ENCODE measurements at places on chromosomes 7 and 10. TPM values are rescaled to one million over a fixed set of nuclear protein-coding genes. Genes with fewer than 3 reads are reported as not detected.

Gene ZP3
- not detected for total RNA-seq

Gene TMEM270
- total RNA-seq = not detected

Gene SAMD9
- total RNA-seq = 15.9 TPM

Gene SPDYE2B
- total RNA-seq = not detected

Gene STX1A
- 8.8 TPM for total RNA-seq

Gene AKR1C4
- total RNA-seq = not detected

Gene FAM20C
- total RNA-seq = 3.8 TPM

Gene OR2A7
- 2.8 TPM for total RNA-seq

Gene SEMA3C
- 371 TPM for total RNA-seq

Gene C10orf53
- total RNA-seq = not detected

Gene CNTNAP2
- 0.91 TPM for total RNA-seq

GRCh38 chr7:115410972-115411686 is 489.2 kb downstream of the MDFIC start:
- DNase-seq = no peak
- no peaks in the 10 kb centered on the region for H3K4me1 ChIP-seq

- no peaks in the 10 kb centered on the region for H3K4me1 ChIP-seq
- no peaks in the 10 kb centered on the region for H3K36me3 ChIP-seq
- H3K27me3 ChIP-seq = no peaks in the 10 kb centered on the region
- DNase-seq = no peak
- H3K27ac ChIP-seq = no peak overlapping the region
These were observed 128.4 kb downstream of the ALOX5 start for GRCh38 chr10:45502458-45502857.

- no peaks in the 10 kb centered on the region for H3K36me3 ChIP-seq
- no peak for DNase-seq
- no peaks in the 10 kb centered on the region for H3K27me3 ChIP-seq
These were observed 90.3 kb downstream of the NEURL1 start for GRCh38 chr10:103583871-103584215.

GRCh38 chr7:107276220-107276827 is 107.5 kb downstream of the HBP1 start:
- no peaks in the 10 kb centered on the region for H3K36me3 ChIP-seq
- no peak for DNase-seq
- H3K27ac ChIP-seq = no peak overlapping the region
- H3K4me3 ChIP-seq = no peak overlapping the region
- no peaks in the 10 kb centered on the region for H3K4me1 ChIP-seq

- DNase-seq = no peak
- H3K4me3 ChIP-seq = no peak overlapping the region
- H3K27me3 ChIP-seq = no peaks in the 10 kb centered on the region
- H3K4me1 ChIP-seq = no peaks in the 10 kb centered on the region
- H3K36me3 ChIP-seq = no peaks in the 10 kb centered on the region
These were observed 48.0 kb downstream of the ZNF365 start for GRCh38 chr10:62422068-62422590.

GRCh38 chr10:98170249-98171117 is 36.0 kb downstream of the R3HCC1L start:
- H3K36me3 ChIP-seq = no peaks in the 10 kb centered on the region
- peak; percentile 25 for DNase-seq
- H3K27ac ChIP-seq = no peak overlapping the region
- H3K4me1 ChIP-seq = no peaks in the 10 kb centered on the region
- no peak overlapping the region for H3K4me3 ChIP-seq

DNA sequence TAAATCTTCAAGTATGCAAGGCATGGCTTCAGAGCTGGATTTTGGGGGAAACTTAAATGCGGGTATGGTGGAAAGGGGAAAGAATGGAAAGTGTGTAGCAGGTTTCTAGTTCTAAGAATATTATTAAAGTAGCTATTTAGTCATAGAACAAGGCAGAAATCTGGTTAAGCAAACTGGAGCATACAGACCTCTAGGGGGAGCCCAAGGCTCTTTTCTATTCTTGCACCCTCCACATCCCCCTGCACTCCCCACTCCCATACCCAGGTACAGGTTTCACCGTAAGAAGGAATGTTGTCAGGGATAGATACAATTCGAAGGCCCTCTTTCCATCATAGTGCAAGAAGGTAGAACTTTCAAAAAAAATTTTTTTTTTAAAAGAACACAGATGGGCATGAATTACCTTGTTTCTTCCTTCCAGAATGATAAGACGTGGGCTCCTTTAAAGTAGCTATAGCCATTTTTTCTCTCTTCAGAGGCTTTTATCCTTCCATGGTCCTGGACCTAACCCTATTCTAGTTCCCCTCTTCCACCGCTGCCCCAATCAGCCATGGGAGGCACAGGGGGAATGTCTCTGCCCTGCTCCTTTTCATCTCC is 41.5 kb upstream of the SMIM30 start:
- DNase-seq = no peak
- H3K4me3 ChIP-seq = no peak overlapping the region
- no peak overlapping the region for H3K27ac ChIP-seq
- no peaks in the 10 kb centered on the region for H3K27me3 ChIP-seq
- no peaks in the 10 kb centered on the region for H3K4me1 ChIP-seq

GRCh38 chr10:121831237-121831636 is 96.6 kb downstream of the ATE1 start:
- no peak for DNase-seq
- no peaks in the 10 kb centered on the region for H3K4me1 ChIP-seq
- no peak overlapping the region for H3K27ac ChIP-seq
- H3K4me3 ChIP-seq = no peak overlapping the region
- no peaks in the 10 kb centered on the region for H3K27me3 ChIP-seq

- H3K4me3 ChIP-seq = no peak overlapping the region
- H3K27me3 ChIP-seq = no peaks in the 10 kb centered on the region
- DNase-seq = no peak
- H3K4me1 ChIP-seq = no peaks in the 10 kb centered on the region
- H3K36me3 ChIP-seq = no peaks in the 10 kb centered on the region
These were observed 142.4 kb upstream of the MEOX2 start for GRCh38 chr7:15828881-15829280.

DNA sequence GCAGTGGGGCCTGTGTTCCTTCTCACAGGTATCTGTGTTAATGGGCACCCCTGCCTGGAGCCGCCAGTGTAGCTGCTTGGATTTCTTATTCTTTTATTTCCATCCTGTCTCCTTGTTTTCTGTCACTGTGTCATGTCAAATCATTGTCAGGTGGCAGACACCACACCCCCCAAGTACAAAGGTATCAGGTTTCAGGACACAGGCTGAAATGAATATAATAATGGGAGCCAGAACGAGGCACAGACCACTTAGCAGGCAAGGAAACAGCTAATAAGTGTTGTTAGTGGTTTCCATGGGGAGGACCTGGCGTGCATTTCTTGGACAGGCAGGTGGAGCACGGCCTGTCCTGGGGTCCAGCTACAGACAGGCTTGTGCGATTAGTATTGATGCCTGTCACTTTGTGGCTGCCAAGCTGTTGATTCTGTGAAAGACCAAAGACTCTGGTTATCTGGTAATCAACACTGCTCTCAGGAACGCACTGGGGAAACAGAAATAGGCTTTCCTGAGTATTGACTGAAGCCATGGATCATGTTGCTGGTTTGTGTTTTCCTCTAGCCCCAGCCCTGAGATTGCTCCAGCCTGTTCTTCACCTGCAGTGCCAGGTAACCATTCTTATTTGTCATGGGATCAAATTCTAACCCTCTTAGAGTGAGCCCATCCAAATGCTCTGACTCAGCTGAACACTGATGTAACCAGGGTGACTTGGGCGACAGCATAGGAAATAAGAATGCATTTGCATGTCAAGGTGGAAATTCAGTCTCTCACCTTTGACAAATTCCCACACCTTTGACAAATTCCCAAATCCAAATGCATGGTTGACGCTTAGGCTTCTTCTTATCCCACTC is 1002.0 kb downstream of the LRMDA start:
- no peak overlapping the region for H3K27ac ChIP-seq
- no peak for DNase-seq
- H3K36me3 ChIP-seq = no peaks in the 10 kb centered on the region
- no peak overlapping the region for H3K4me3 ChIP-seq
- H3K27me3 ChIP-seq = no peaks in the 10 kb centered on the region

GRCh38 chr7:117034851-117035464 is 81.7 kb downstream of the ST7 start:
- no peak for DNase-seq
- H3K4me1 ChIP-seq = no peaks in the 10 kb centered on the region
- H3K4me3 ChIP-seq = no peak overlapping the region
- H3K27ac ChIP-seq = no peak overlapping the region
- H3K36me3 ChIP-seq = no peaks in the 10 kb centered on the region
- no peaks in the 10 kb centered on the region for H3K27me3 ChIP-seq

GRCh38 chr7:2967705-2968104 is 76.0 kb downstream of the CARD11 start:
- no peaks in the 10 kb centered on the region for H3K27me3 ChIP-seq
- no peak for DNase-seq
- no peak overlapping the region for H3K27ac ChIP-seq
- H3K4me3 ChIP-seq = no peak overlapping the region
- no peaks in the 10 kb centered on the region for H3K4me1 ChIP-seq

- DNase-seq = peak; percentile 45
- no peaks in the 10 kb centered on the region for H3K4me1 ChIP-seq
- no peaks in the 10 kb centered on the region for H3K36me3 ChIP-seq
- H3K27ac ChIP-seq = peak overlapping the region; percentile 48
These were observed 168.6 kb upstream of the ZMIZ1 start for GRCh38 chr10:78899996-78900714.

DNA sequence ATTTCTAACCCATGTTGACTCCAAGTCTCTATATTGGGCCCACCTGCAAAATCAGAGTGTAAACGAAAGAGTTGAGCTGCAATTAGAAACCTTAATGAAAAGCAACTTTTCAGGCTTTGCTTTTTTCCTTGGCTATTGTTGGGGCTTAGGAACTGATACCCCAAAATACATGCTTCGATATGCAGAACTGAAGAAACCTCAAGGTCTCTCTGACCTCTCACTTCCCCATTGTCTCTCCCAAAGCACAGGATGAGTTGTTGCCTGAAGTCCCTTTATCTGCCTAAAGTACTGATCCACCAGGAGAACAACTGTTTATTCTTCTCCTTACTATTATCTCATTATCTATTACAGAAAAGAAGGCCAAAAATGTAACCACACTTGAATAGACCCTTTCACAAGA is 666.0 kb upstream of the LRRTM3 start:
- no peak overlapping the region for H3K27ac ChIP-seq
- DNase-seq = no peak

DNA sequence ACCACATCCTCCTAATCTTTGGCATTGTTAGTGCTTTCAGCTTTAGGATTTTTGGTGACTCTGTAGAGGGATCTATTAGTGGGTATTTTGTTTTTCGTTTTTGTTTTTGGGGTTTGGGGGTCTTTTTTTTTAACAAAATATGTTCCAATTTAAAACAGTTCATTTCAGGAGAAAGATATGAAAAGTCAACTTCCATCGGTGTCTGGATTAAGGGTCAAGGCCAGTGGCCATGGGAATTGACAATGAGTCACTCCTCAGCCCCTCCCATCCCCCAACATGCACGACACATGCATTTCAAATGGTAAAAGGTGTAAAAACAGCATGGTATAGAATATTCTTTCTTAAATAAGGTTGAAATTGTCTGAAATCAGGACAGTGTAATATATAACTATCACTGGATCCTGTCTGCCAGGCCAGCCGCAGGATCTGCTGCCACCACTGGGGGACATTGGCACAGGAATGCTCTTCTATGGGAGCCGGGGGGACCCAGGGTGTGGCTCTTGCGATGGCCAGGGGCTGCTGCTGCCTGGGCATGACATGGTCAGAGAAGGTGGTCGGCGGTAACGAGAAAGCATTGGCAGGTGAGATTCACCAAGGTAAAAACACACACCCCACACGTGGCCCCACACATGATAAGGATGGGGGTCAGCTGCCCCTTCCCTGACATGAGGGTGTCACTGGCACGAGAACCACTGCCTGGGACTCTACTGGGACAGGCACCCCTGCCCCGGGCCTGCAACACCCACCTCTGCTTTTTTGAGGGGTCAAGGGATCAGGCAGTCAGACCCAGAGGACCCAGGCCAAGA is 126.2 kb upstream of the KCTD7 start:
- no peaks in the 10 kb centered on the region for H3K36me3 ChIP-seq
- H3K4me3 ChIP-seq = no peak overlapping the region
- peak; percentile 10 for DNase-seq
- peaks cover 8% of the 10 kb centered on the region for H3K4me1 ChIP-seq
- no peak overlapping the region for H3K27ac ChIP-seq
- no peaks in the 10 kb centered on the region for H3K27me3 ChIP-seq

GRCh38 chr7:81025360-81025759 is 106.5 kb upstream of the SEMA3C start:
- no peak overlapping the region for H3K4me3 ChIP-seq
- H3K4me1 ChIP-seq = no peaks in the 10 kb centered on the region
- H3K36me3 ChIP-seq = no peaks in the 10 kb centered on the region
- H3K27me3 ChIP-seq = no peaks in the 10 kb centered on the region

DNA sequence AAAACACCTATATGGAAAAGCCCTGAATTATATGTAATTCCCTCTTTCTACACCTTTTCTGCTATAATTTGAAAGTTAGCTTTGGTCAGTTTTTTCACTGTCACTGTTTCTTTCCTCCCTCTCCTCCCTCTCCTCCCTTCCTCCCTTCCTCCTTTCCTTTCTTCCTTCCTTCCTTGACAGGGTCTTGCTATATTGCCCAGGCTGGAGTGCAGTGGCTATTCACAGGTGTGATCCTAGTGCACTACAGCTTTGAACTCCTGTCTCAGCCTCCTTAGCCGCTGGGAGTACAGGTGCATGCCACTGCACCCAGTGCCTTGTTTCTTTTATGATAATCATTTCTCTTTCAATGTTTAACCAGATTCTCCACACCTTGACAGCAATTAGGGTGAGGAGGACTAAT is 22.1 kb upstream of the UMAD1 start:
- H3K27ac ChIP-seq = no peak overlapping the region
- H3K27me3 ChIP-seq = no peaks in the 10 kb centered on the region

DNA sequence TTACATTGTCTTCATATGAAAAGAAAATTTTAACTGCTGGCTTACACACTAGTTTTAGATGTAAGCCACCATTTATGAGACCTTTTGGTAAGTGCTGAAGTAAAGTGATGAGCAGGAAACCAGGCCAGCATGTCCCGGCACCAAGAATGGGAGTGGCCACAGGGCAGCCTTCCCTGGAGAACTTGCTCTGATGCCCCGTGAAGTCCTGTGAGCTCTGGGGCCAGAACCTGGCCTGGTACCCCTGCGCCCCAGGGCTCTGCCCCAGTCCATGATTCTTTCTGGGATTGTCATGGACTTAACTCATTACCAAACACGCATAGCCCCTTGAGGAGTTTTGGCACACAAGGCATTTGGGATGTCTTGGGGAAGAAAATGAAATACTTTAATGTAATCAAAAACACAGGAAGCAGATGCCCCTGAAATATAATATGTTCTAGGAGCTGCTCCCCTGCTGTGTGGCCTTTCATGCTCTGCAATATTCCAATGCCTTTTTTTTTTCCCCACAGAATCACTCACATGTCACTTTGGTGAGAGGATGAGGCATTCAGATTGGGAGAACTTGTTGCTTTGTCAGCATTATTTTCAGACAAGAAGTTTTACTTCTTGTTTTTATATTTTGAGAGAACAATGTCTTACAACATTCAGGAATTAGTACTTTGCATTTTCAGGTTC is 53.1 kb upstream of the CXCL12 start:
- no peak overlapping the region for H3K4me3 ChIP-seq
- H3K36me3 ChIP-seq = no peaks in the 10 kb centered on the region
- no peaks in the 10 kb centered on the region for H3K27me3 ChIP-seq

GRCh38 chr7:135929722-135930141 is 47.4 kb downstream of the MTPN start:
- DNase-seq = no peak
- H3K27ac ChIP-seq = no peak overlapping the region
- no peaks in the 10 kb centered on the region for H3K27me3 ChIP-seq
- no peaks in the 10 kb centered on the region for H3K4me1 ChIP-seq
- H3K4me3 ChIP-seq = no peak overlapping the region

- no peaks in the 10 kb centered on the region for H3K4me1 ChIP-seq
- no peaks in the 10 kb centered on the region for H3K27me3 ChIP-seq
- DNase-seq = no peak
- no peaks in the 10 kb centered on the region for H3K36me3 ChIP-seq
- H3K4me3 ChIP-seq = no peak overlapping the region
These were observed 52.3 kb downstream of the TPST1 start for GRCh38 chr7:66257481-66257880.

Data from uterus (tissue), 4 donors.